SK-MEL-5 (cell line): ENCODE measurements at places on chromosomes 3 and 15.

- no peak for DNase-seq
Observed at GRCh38 chr15:85771781-85772445, 22.8 kb downstream of the KLHL25 start.

GRCh38 chr3:98012979-98013378 is 22.1 kb downstream of the GABRR3 start:
- DNase-seq: no peak

DNA sequence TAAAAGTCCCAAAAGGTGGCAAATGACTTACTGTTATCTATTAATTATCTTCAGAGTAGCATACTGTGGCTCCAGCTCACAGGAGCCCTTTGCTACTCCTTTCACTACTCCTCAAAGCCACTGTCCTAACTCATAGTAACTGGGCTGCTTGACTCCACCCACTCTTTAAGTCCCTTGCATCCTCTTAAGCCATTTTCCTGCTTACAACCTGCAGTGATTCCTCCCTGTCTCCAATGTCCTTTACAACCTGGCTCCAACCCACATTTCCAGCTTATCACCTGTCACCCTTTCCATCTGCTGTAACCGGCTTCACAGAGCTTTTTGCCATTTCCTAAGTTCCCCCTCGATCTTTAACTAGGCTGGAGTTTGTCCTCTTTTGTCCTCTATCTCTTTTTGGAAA is 388.1 kb downstream of the FGF12 start:
- no peak for DNase-seq

- no peak for DNase-seq
Observed at GRCh38 chr15:52013151-52013791, 5.7 kb upstream of the MAPK6 start.

GRCh38 chr3:33637482-33637881 is 80.6 kb downstream of the CLASP2 start:
- DNase-seq: no peak

DNA sequence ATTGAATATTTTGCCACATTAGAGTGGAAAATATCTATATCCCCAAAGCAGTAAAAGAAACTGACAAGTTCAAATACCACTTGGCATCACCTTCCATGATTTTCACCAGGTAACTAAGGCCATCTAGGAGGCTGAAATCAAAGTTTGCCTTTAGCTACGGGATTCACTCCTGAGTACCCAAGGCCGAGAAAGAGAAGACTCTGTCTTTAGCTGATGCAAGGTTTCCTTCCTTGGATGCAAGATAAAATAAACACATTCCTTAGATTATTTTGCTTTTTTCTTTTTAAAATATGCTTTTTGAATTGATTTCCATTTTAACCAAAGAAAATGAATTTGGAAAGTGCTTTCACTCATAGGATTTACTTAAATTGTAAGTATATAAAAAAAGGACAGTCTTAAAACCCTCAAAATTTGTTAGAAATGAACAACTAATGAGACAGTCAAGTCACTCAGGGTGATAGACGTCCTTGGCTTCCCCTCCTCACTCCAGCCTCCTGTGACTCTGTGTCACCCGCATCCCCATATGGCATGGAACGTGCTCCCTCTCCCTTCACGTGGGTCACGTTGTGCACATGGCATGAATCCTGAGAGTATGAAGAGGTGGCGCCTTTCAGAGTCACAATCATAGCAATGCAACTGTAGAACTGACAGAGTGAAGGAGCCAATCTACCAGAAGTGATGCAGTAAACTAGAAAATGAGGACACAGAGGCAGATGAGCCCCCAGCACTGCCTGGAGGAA is 148.4 kb downstream of the RTP4 start:
- no peak for DNase-seq

DNA sequence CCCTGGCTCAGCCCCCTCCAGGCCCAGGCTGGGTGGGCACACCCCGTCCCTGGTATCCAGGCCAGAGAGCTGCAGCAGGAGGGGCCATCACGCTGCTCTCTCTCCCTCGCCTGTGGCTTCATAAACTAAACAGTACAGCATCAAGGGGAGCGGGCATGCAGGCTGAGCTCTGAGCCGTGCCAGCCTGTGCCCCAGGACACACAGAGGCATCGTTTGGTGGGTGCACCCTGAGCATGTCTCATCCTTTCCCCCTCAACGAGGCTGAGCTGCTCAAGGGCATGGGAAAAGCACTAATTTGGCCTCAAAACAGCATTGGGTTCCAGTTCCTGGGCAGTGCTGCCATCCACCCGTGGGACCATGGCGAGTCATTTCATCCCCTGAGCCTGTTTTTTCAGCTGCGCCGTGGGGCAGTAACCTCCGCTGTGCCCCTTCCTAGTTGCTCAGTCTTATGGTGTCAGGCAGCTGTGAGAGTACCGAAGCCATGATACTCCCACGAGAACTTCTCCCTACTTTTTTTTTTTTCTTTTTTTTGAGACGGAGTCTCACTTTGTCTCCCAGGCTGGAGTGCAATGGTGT is 79.6 kb downstream of the CPN2 start:
- DNase-seq: no peak

DNA sequence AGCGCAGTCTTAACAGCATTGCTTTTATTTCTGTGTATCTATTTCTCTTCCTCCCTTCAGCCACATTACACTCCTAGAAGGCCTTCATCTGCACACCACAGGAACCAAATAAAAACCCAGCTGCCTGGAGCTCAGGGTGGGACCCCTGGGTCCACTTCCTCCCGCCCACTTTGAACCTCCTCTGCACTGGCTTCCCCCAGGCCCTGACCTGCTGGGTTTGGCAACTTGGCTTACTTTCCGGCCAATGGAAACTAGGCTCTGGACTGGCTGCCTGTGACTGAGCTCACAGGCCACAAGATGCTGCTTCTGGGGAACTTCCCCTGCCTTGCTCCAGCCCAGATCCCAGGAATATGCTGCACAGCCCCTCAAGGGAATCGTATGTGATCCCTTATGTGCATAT is 89.8 kb downstream of the SEMA5B start:
- DNase-seq: no peak

DNA sequence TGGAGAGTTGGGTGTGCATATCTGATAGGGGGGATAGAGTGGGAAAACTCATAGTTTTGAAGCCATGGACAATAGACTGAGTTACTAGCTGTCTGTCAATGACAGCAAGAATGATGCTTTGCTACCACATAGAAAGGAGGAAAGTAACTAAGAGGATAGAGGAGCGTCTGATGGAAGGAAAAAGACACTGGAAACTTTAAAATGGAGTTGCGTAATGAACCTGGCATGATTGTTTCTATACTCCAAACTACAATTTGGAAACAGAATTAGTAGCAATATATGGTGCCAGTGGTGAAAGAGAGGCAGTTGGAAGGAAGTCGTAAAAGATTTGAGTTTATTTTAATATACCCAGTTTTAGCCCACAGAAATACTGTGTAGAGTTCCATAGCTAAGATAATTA is 163.6 kb downstream of the TUSC7 start:
- DNase-seq: no peak

- DNase-seq: no peak
Observed at GRCh38 chr3:150770681-150771080, 7.7 kb upstream of the SIAH2 start.

- DNase-seq: no peak
Observed at GRCh38 chr3:115141033-115141757, 5.9 kb downstream of the ZBTB20 start.
